Bronchial epithelial cell (primary cell): ENCODE measurements at places on chromosomes 1 and 21.

GRCh38 chr1:75731881-75732280 lies 7.4 kb downstream of the ACADM start:
- DNase-seq: no peak

DNA sequence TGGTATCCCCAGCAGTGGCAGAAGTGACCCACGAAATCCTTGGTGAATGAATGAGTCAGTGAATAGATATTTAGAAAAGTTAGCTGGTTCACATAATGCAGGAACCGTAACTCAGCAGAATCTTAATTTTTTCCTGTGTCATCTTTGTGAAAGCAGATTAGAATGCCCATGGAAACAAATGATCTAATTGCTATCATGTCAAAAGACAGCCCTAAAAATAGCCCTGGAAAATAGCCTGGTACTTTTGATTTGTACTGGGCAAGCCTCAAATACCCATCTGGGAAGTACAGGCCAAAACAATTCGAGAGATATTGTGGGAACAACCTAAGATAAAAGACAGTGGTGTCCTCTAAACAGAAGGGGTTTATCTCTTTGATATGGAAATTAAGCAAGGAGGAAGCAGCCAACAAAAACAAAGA lies 21.1 kb downstream of the FYB2 start:
- DNase-seq: no peak

GRCh38 chr1:233721004-233721595 lies 107.2 kb downstream of the KCNK1 start:
- peak; percentile 56 for DNase-seq

- DNase-seq: peak; percentile 47
Measured at GRCh38 chr1:185862235-185862634, 128.0 kb downstream of the HMCN1 start.

DNA sequence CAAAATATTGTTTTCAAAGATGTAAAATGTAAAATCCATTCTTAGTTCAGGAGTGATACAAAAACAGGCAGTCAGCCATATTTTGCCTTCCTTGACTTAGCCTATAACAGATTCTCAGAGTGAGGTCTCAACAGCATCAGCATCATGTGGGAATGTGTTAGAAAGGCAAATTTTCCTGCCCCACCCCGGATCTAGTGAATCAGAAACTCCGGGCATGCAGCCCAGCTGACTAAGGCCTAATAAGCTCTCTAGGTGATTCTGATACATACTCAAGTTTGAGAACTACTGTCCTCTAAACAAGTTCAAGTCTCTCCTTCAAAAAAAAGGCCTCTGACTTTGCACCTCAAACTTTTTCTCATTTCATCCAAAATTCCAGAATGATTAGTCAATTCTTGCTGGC lies 46.9 kb upstream of the PRRC2C start:
- DNase-seq: peak; percentile 99
